ENCODE measurements at places on chromosomes 1 and 21. TPM values are rescaled to one million over a fixed set of nuclear protein-coding genes. Genes with fewer than 3 reads are reported as not detected.

IGSF3 gene
- total RNA-seq: 0.33 TPM

GLMN gene
- 12.2 TPM for total RNA-seq

HPCAL4 gene
- not detected for total RNA-seq

CFHR3 gene
- total RNA-seq: not detected

IGSF5 gene
- total RNA-seq: not detected

MAP10 gene
- total RNA-seq: 1.7 TPM

SV2A gene
- 19.4 TPM for total RNA-seq

C1QTNF12 gene
- total RNA-seq: 5.1 TPM

CROCC gene
- 12.4 TPM for total RNA-seq

SLC25A33 gene
- 3.5 TPM for total RNA-seq

OR2L2 gene
- total RNA-seq: under 0.01 TPM

RGS1 gene
- total RNA-seq: not detected

CDA gene
- total RNA-seq: 1.3 TPM

TAGLN2 gene
- 504 TPM for total RNA-seq

LHX8 gene
- under 0.01 TPM for total RNA-seq

DUSP23 gene
- 18.2 TPM for total RNA-seq

SLFNL1 gene
- 0.66 TPM for total RNA-seq

TNFRSF18 gene
- total RNA-seq: 0.33 TPM

PROX1 gene
- under 0.01 TPM for total RNA-seq

PGLYRP4 gene
- total RNA-seq: not detected

WDR64 gene
- not detected for total RNA-seq

ADCY10 gene
- total RNA-seq: 0.15 TPM

S100A7A gene
- total RNA-seq: not detected

EDN2 gene
- 0.33 TPM for total RNA-seq

SLC39A1 gene
- total RNA-seq: 138 TPM

RGS2 gene
- 29.8 TPM for total RNA-seq

SIK1 gene
- 0.33 TPM for total RNA-seq

MAP3K6 gene
- total RNA-seq: 22.5 TPM

AADACL4 gene
- total RNA-seq: not detected

ZNF593 gene
- 15.3 TPM for total RNA-seq

FMOD gene
- 1.6 TPM for total RNA-seq

LIN9 gene
- total RNA-seq: 7.3 TPM

ZBTB40 gene
- total RNA-seq: 10.8 TPM

UQCRHL gene
- 1.2 TPM for total RNA-seq

Data from smooth muscle cell of trachea (primary cell).